Effector memory CD8-positive, alpha-beta T cell (primary cell): ENCODE measurements at places on chromosomes 11 and 22.

- DNase-seq = no peak
Observed at GRCh38 chr22:24359452-24360120, 67.8 kb upstream of the ADORA2A start.

DNA sequence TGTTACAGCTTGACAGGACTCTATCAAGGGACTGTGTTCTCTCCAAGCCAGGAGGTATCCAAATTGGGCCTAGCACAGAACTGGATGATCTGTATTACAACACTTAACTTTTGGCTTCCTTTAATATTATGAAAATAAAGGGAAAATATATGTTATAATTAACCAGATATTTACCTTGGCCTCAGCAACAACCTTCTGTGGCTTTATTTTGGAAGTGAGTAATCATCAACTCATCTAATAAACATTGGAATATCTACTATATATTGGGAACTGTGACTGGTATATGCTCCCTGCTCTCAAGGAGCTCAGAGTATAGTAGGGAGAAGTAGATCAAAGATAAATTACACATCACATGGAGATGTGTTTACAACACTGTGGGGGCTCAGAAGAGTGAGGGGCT lies 352.2 kb downstream of the METTL15 start:
- DNase-seq = no peak

DNA sequence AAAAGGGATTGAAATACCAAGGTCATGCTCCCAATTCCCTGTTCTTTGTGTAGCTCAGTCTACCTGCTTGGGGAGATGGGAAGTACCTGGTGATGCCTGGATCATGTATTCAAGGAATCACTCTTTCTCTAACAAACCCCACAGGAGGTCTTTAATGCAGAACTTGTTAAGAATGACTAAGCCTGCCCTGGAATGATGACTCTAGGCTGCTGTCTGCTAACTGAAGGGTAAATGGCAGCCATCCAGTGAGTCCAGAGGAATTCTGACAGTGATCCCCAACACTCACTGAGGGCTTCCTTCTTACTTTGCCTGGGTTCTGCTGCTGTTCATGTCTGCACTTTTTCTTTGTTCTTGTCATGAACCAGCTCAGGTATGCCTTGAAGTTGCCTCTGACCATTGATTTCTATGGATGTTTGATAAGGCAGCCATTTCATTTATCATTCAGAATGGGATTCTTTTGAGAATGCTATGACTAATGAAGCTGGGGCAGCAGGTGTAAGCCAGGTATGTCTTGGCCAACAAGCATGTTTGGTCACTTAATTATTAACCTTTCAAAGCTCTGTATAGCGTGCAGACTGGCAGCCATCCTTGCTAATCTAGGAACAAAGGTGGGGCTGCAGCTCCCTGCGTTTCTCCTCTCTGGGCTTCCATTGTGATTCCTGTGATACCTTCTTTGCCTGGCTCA lies 11.4 kb downstream of the PRSS23 start:
- no peak for DNase-seq

GRCh38 chr11:27718863-27719545 lies 18.7 kb upstream of the BDNF start:
- DNase-seq = no peak

DNA sequence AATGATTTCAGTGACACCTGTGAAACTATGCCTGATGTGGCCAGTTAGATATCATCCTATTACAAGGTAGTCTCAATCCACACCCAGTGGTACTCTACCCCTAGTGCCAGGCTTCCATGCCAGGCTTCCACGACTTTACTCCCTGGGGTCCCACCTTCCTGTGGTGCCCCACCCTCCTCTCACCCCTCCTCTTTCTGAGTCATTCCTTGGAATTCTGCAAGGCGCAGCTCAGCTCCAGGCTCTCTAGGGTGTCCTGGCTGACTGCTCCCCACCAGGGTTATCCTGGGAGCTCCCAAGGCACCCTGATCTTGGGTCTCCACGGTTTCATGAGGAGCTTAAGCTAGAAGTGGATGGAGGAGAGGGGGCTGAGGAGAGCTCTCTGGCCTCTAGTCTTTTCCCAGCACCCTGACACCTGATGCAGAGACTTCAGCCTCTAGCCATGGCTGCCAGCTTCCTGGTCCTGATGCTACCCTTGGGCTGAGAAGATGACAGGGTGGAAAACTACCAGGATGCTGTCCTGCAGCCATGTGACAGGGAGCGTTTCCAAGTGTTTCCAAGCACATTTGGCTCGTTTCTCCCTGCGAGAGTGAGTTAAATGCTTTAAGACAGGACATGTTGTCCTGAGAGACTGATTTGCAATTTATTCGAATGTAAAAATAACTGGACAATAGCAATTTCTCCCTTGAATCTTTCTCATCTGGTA lies 1461.2 kb downstream of the TBC1D22A start:
- no peak for DNase-seq

GRCh38 chr22:18935889-18936529 lies at the start of gene PRODH:
Gene PRODH, minus strand, starts transcription at chr22:18936293. Its CDS starts 6 bp downstream, at chr22:18936287.
- DNase-seq = no peak

- no peak for DNase-seq
Observed at GRCh38 chr11:94036096-94036495, 14.9 kb downstream of the HEPHL1 start.

- no peak for DNase-seq
Observed at GRCh38 chr22:44309647-44310046, 3.1 kb downstream of the SHISAL1 start.

- DNase-seq = no peak
Observed at GRCh38 chr11:3627291-3627690, 14.5 kb downstream of the ART5 start.

- no peak for DNase-seq
Observed at GRCh38 chr11:114783805-114784204, 105.5 kb downstream of the NXPE2 start.

DNA sequence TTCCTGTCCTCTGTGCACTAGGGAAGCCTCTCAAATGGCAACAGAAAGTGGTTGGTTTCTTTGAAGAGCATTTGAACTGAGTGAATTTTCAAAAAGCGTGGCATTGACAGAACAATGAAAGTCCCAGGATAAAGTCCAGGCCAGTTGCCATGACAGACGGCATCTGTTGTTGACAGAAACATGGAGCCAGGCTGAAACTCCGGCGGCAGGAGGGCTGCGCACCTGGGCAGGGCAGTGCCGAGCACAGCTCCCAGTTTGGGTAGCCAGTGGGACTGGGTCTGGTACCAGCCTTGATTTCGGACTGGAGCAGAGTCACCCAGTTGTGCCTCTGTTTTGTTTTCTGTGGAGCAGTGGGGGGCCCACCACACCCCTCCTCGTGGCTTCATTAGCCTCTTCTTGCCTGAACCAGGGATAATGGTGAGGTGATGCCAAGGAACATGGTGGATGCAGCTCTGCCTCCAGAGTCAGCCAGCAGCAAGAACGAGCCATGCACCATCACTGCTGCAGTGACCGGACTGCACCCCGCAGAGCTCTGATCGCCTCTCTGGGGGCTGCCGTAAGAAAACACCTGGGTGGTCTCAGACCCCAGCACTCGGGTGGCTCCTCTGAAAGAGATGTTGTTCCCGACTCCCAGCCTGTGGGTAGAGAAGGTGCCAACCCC lies 9.8 kb upstream of the SEPTIN5 start:
- no peak for DNase-seq

DNA sequence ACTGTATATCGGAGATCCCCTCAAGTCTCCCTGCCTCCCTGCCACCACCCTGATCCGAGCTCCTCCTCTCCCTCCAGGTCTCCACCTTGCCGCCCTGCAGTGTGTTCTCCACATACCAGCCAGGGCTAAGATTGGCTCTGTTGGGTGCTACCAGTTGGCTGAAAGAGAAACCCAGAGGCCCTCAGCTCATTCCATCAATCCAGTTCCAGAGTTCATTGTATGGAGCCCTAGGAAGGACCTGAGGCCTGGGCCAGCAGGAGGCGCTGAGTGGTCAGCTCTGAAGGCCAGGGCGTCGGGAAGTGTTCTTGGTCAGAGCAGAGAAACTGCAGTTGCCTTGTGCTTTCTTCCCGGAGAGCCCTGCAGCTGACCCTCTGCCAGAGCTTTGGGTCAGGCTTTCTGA lies 2.2 kb upstream of the TOP3B start:
- DNase-seq = no peak

- no peak for DNase-seq
Observed at GRCh38 chr11:71156301-71156700, 96.1 kb downstream of the SHANK2 start.

DNA sequence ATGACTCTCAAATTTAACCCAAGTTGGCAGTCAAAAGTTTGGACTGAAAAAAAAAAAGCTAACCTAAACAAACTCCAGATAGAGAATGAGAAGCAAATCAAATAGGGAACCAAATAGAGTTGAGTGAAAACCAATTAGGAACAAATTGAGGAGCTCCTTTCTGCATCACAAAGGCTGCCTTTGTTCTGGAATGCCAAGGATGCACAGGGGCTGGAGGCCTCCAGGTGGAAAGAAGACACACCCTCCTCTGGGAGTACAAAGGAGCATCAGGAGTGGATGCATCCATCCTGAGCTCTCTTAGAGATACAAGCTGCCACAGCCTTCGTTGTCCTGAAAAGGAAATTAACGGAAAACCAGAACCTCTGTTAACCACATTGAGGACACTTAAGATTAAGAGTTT lies 73.3 kb downstream of the MRGPRX1 start:
- DNase-seq = no peak

DNA sequence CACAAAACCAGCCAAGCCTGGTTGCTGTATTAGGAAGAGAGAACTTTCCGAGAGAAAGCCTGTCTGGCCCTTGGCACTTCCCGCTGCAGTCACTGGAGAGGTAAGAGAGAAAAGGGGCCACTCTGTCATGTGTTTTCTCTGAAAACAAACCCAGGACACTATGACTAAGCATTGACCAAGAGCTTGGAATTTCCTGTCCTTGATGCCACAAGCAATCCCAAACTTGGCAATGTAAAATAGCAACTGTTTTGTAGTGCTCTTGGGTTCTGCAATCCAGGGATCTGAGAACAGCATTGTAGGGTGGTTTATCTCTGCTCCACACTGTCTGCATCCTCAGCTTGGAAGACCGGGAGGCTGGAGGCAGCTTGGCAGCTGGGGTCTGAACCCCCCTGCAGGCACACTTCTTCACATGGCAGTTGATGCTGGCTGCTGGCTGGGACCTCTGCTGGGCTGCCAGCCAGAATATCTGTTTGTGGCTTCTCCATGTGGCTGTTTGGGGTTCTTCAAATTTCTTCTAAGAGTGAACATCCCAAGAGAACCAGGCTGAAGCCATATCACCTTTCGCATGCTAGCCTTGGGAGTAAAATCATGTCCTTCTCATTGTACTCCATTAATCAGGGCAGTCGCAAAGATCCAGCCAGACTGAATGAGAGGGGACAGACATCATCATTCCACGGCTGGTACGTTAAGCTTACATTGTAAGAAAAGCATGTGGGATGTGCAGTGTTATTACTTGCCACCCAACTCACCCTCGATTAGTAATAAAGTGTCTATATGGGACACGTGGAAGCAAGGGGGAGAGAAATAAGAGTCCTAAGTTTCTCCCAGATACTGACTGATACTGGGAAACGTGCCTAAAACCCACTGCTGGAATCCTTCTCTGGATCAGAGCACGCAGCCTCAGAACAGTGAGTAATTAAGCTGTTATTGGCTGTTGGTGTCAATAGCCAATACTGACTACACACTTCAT lies 537.4 kb upstream of the B3GAT1 start:
- no peak for DNase-seq

GRCh38 chr22:43789452-43789851 lies 22.7 kb downstream of the EFCAB6 start:
- DNase-seq = no peak

DNA sequence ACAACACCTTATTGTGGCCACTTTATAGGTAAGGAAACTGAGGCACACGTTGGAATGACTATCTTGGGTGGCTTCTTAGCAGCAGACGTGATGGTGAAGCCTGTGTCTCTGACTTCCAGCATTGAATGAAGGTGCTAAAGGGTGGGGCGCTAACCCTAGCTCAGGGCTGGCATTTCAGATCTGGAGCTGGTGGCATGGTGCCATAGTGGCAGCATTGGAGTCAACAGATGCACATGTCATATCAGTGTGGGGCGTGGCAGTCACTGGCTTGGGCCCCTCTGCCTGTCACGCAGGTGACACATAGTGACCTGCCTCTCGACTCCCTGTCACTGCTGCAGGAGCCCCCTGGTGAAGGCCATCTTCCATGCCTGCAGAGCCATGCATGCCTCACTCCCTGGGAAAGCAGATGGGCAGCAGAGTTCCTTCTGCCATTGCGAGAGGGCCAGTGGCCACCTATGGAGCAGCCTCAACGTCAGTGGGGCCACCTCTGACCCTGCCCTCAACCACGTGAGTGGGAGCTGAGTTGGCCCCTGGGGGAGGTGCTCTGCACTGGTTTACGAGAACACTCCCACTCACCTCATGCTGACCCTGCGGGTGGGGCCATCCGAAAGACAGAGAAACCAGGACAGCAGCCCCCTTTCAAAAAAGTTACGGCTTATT lies 14.8 kb downstream of the SHISA8 start:
- DNase-seq = no peak

- no peak for DNase-seq
Observed at GRCh38 chr11:97894978-97895377, 1125.8 kb upstream of the CNTN5 start.

DNA sequence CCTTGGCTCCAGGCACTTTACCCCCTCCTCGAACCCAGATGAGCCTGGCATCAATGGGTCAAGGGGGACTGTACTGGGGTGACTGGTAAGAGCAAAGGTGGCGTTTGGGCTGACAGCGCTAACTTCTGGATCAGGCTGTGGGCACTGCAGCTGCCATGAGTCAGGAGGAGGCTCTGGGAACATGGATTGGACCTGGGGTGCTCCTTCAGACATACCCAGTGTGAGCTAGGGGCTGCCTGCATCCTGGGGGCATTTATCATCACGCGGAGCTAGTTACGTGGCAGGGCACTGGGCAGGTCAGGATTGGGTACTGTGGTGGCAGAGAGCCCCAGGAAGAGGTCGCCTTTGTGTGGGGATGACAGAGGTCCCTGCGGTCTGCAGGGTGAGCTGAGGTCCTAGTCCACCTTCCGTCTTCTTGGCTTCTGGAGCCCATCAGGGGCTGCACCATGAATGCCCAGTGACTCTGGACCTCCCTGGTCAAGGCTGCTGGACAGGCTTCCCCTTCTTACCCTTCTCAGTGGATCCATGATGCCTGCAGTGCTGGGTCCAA lies 13.1 kb downstream of the GRIK4 start:
- no peak for DNase-seq

GRCh38 chr11:118530683-118531596 lies at the start of gene TMEM25:
Gene TMEM25, plus strand, starts transcription at chr11:118531192. Its CDS starts 610 bp downstream, at chr11:118531802.
- DNase-seq = peak; percentile 47

- DNase-seq = no peak
Observed at GRCh38 chr11:33413301-33413700, 156.1 kb downstream of the HIPK3 start.

DNA sequence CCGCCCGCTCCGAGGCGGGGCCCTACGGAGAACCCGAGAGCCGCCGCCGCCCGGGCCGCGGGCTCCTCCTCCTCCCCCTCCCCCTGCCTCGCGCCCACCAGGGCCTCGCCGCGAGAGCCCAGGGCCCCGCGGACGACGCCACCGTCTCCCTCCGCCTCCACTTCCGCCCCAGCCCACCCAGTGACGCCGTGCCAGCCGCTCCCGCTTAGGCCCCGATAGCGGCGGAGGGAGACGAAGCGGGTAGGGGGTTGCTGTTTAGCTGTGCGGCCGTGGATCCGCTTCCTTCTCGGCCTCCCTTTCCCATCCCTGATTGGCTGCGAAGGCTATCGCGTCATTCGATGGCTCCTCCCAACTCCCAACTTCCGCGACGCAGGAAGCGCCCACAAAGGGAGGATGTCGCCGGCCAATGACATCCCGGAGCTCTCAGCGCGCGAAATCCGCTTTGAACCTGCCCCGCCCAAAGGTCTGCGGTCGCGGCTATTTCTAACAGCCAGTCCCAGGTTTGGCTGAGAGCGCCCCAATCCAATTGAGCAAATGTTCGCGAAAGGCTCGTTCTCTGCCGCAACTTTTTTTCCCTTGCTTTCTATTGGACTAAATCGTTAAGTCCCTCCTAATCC lies at the start of gene FAM76B:
TSS of gene FAM76B (minus strand) at position 277 of the 617 bp plus-strand sequence. CDS start 304 bp downstream, outside the sequence.
- DNase-seq = peak; percentile 97
